ENCODE measurements at places on chromosomes 2 and 18.

DNA sequence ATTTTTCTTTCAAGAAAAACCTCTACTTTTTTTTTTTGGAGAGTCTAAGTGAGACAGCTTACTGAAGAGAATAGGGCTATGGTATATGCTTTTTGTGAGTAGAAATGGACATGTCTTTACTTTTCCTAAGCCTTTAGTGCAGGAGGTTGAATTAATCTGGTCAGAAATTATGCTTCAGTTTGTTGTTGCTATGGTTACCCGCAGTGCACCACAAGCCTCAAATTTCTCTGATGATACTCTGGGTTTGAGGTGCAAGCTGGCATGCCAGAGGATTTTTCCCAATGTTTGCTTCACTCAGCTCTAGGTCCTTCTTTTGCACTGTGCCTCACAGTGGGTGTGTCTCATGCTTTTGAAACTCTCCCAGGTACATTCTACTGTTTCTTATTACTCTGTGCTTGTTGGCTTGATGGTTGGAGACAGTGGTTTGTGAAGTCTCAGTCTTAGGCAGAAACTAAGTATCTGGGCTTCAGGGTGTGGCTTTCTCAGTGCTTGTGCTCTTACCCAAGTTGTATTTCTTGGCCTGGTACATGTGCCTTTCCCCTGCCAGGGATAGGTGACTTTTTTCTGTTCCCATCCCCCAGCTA, 278.3 kb downstream of the RBM43 start:
- no peak for DNase-seq
- no peak overlapping the region for H3K4me3 ChIP-seq
- no peak overlapping the region for H3K27ac ChIP-seq
- H3K27me3 ChIP-seq, result no peaks in the 10 kb centered on the region

- no peaks in the 10 kb centered on the region for H3K36me3 ChIP-seq
- H3K27me3 ChIP-seq, result peaks cover 42% of the 10 kb centered on the region
- no peaks in the 10 kb centered on the region for H3K4me1 ChIP-seq
These were observed 630.7 kb upstream of the HS6ST1 start for GRCh38 chr2:128949360-128949759.

- no peaks in the 10 kb centered on the region for H3K4me1 ChIP-seq
- H3K27ac ChIP-seq, result no peak overlapping the region
- H3K4me3 ChIP-seq, result no peak overlapping the region
- no peaks in the 10 kb centered on the region for H3K36me3 ChIP-seq
These were observed 48.3 kb downstream of the ZNF804A start for GRCh38 chr2:184646593-184646992.

- H3K4me1 ChIP-seq, result no peaks in the 10 kb centered on the region
- peaks cover 80% of the 10 kb centered on the region for H3K36me3 ChIP-seq
- no peak overlapping the region for H3K4me3 ChIP-seq
- no peak for DNase-seq
These were observed 13.3 kb downstream of the RIF1 start for GRCh38 chr2:151422917-151423439.

Measured in left ventricle myocardium inferior (tissue), 1 donor.